ENCODE measurements at places on chromosomes 3 and 15.
A peak's percentile ranks its signal among the peaks of the same experiment; 100 is the strongest.

DNA sequence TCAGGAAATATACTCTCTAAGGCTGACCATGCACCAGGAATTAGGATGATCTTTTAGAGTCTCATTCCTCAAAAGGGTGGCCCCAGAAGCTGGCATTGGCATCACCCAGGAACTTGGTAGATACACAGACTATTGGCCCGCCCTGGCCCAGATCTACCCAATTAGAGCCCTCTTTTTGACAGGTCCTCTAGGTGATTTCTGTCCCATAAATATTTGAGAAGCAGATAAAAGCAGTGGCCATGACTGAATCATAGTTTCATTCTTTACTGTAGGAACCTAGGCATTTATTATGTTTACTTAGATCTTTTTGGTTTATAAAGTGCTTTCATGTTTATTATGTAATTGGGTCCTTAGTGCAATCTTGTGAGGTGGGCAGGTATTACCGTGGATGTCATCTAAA, 7.6 kb downstream of the TLNRD1 start:
- DNase-seq: no peak

DNA sequence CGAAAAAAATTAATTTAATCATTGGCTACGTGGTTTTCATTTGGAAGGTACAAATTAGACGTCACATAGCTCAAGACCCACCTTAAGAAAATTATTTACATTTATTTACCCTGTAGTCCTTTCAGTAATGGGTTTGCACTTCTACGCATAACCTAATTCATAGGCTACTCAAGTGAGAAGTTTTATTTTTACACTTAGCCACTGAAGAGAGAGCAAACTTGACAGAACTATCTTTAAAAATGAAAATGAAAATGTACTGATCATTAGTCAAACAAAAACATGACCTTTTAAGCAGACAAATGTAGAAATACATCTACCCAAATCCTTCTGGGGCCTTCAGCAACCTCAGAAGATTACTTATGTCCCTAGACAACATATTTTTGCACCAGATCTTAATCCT, 269.4 kb upstream of the TTC14 start:
- no peak for DNase-seq

DNA sequence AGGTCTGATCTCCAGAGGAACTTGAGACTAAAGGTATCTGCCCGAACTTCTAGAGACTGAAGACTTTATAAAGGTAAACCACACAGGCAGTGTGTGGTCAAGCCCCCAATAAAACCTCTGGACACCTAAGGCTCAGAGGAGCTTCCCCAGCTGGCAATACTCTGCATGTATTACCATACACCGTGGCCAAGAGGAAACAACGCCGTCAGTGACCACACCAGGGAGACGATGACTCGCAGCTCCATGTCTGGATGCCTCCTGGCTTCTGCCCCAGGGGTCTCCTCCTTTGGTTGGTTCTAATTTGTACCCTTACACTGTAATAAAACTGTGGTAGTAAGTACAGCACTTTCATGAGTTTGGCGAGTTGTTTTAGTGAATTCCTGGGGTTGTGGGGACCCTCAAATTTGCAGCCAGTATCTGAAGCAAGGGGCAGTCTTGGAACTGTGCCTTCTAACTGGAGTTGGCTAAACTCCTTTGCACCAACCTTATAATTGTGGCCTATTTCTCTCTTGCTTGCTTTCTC, 32.1 kb upstream of the BCL2L10 start:
- DNase-seq: no peak

- DNase-seq: no peak
Measured at GRCh38 chr15:25891081-25891480, 28.0 kb upstream of the ATP10A start.

DNA sequence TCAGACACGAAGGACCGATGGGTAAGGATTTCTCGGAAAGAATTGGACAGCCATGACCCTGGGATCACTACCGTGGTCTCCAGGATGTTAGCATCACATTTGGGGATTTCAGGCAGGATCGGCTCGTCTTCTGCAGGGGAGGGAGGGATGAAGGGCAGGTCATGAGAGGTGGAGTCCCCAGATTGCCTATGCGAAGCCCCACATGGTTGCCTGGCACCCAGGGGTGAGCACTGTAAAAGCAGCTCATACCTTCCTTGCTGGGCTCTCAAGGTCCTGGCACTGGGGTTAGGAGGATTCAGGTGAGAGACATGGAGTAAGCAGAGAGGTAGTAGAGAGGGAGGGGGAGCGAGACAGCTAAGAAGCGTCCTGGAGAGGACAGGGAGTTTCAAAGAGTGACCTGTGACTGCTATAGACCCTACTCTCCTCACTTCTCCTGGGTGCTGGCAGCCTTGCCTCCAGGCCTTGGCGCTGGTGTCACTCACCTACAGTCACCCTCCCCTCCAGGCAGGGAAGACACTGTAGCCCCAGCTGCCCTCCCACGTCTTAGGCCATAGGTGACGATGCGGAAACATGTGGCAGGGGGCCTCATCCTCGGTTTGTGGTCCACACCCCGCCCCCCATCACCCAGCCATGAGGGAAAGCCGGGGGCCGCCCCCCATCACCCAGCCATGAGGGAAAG, 15.0 kb upstream of the EHD4 start:
- DNase-seq: no peak

- DNase-seq: no peak
Measured at GRCh38 chr3:147391781-147392624, 14.3 kb downstream of the ZIC4 start.

DNA sequence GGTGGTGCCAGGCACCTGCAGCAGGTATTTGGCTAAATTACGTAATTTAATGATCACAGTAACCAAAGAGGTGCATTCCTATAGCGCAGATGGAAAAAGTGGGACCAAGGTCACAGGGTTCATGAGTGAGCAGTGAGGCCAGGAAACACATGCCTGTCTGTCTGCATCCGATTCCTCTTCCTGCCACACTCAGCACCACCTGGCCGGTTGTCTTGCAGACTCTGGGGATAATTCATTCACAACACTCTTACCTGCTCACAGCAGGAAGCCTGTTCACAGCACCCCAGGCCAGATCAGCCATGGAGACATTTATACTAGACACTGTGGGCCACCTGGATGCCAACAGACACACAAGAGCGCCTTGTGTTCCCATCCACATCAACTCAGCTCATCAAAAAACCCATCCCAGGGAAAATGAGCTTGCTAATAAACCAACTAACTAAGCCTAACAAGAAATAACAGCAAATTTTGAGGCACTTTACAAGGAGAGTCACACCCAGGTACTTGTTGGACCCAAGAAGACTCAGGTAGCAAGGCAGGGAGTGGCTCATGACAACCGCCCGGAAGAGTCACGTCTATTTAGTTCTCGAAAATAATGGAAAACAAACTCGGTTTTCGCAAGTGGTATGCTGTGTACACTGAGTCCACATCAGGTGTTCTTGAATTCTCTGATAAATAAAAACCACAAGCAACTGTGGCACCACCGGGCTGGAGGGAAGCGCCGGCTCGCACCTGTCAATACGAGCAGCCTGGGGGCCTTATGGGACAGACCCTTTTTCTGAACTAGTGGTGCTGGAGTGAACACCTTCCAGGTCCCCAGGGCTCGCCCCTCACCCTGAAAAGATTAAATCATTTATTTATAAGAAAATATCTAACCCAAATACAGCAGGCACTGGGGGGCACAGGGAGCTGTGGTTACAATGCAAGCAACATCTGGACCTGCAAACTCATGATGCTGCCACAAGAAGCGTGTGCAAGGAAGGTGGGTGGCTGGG, 40.5 kb downstream of the FAM174B start:
- DNase-seq: no peak

DNA sequence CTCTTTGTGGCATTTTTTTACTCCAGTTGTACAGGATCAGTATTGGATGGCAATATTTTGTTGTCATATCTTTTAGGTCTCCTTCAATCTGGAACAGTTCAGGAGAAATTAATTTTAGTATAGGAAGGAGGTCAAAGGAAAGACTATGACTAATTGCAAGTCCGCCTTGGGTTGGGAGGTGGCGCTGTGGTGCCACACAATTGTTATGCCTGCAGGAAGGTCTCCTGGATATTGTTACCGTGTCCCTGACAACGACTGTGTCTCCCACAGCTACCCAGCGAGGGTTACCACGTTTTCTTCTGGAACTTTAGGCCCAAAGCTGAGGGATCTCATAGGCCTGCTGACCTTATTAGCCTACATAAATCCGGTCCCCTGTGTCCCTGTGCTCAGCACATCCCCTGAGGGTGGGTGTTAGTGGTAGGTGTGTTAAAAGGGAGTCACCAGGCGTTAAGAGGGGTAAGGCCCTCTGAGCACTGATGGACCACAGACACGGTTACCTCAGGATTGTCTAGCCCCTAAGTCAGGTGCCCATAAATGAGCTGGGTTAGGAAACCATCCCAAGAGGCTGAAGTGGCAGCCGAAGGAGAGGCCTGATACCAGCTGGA, 31.5 kb downstream of the KCNAB1 start:
- peak; percentile 50 for DNase-seq

DNA sequence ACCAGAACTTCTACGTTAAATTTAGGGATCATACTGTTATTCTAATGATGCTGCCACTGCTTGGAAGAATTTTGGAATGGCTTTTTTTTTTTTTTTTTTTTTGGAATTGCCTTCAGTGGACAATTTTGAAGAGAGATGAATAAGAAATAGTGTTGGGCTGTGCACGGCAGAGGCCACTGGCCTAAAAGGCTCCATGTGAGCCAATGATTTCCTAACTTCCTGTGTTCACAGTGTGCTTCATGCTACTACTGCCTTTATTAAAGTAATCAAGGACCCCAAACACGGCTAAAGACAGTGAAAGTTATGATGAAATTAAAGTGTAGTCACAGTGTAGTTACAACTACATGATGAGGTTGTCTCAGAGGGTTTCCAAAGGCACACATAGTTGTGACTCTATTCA, 100.8 kb upstream of the TNFAIP8L3 start:
- no peak for DNase-seq

- DNase-seq: no peak
Measured at GRCh38 chr15:101620671-101621070, 31.5 kb downstream of the TM2D3 start.

DNA sequence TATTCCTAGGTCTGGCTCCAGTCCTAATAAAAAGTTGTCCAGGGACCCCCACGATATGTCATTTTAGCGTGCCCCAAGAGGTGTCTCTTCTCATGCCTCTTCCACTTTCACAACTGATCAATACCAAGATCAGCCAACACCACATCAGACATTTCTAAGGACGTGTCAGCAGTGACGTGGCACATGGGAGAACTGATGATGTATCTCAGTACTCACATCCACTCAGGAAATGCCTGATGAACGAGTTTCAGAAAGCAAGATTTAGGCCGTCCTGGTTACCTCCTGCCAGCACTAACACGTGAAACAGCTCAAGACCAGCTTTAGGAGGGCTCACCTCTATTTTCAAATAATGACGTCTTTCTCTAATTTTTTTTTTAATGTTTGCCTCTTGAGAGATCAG, 19.6 kb downstream of the VGLL4 start:
- DNase-seq: peak; percentile 95

DNA sequence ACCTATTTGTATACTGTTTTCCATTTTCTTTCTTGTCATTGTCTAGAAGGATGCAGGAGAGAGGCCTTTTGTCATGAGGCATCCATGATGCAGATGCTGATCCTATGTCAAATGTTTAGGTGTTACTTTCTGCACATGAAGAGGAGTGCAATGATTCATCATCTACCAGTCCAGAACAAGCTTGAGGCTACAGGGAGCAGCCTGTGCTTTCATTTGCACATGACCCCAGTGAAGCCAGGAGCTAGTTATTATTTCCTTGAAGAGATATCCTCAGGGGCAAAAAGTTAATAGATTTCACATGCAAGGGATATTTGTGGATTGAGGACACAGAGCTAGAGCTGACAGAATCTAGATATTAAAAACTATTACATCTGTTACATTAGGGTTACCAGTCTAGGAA, 204.4 kb upstream of the TGFBR2 start:
- DNase-seq: no peak

DNA sequence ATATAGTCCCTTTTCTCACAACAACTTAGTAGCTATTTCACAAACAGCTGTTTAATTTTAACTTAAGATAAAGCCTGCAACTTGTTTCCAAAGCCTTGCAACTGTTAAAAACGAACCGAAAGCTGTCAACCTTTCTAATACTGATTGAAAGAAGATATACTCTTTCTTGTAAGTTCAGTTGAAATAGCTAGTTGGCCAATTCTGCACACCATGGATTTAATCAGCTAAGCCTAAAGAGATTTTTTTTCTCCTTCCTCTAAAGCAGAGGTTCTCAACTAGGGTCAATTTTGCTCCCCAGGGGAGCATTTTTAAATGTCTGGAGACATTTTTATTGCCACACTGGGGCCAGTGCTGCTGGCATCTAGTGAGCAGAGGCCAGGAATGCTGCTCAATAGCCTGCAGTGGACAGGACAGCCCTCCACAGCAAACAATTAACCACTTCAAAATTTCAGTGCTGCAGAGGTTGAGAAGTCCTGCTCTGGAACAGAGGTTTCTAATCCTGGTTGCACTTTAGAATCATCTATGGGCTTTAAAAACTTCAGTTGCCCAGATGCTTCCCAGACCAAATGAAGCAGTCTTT, 26.2 kb downstream of the MINDY4B start:
- no peak for DNase-seq

DNA sequence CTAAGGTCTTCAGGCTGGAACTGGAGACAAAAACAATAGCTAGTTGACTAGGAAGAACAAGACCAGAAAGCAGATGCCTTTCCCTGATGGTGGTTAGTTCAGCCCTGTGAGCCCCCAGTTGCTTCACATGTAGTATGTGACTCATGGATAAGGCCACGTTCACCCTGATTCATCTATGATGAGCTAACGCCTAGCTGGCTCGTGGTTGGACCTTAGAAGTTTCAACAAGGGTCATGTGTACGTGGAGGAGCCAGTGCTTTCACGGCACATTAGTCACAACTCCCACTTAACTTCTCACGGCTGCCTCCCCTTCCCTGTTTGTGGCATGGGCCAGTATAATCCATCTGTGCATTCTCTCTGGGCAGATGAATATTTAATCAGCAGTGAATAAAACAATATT, 20.6 kb downstream of the COL8A1 start:
- DNase-seq: no peak
